ENCODE measurements at places on chromosomes 4 and X. TPM values are rescaled to one million over a fixed set of nuclear protein-coding genes. Genes with fewer than 3 reads are reported as not detected.

Gene NPY5R
- not detected for total RNA-seq

Gene DGKK
- not detected for total RNA-seq

Gene ETDB
- not detected for total RNA-seq

Gene RBM47
- 3.1 TPM for total RNA-seq

Gene HPGDS
- not detected for total RNA-seq

Gene SGMS2
- not detected for total RNA-seq

Gene UGT2B17
- total RNA-seq, result not detected

Gene HNRNPH2
- total RNA-seq, result 36.9 TPM

Gene LRP2BP
- total RNA-seq, result 0.78 TPM

Gene PCYT1B
- 0.17 TPM for total RNA-seq

Gene ADH6
- total RNA-seq, result not detected

Gene CCDC158
- total RNA-seq, result not detected

Gene ADRA2C
- not detected for total RNA-seq

Gene PLXNB3
- 2.1 TPM for total RNA-seq

Gene MAGEA1
- not detected for total RNA-seq

Gene HERC6
- total RNA-seq, result 36.0 TPM

Gene IL2RG
- 395 TPM for total RNA-seq

Data from activated naive CD8-positive, alpha-beta T cell treated with anti-CD3 and anti-CD28 coated beads, Interleukin-2, amount 10 ng/mL, durations not matched to agents 7 days and 5 days (primary cell).